ENCODE measurements at places on chromosomes 3 and 15. TPM values are rescaled to one million over a fixed set of nuclear protein-coding genes. Genes with fewer than 3 reads are reported as not detected.

The SLC12A1 gene
- 0.62 TPM for total RNA-seq

- H3K4me1 ChIP-seq = peaks cover 7% of the 10 kb centered on the region
- no peak within 1 kb of the TSS for H3K27ac ChIP-seq
- H3K4me3 ChIP-seq = peak within 1 kb of the TSS; percentile 51
- no peak for DNase-seq
Measured at GRCh38 chr3:47578691-47579632, at the start of gene CSPG5. Gene CSPG5 (minus strand): TSS chr3:47578865. CDS start chr3:47578693, 172 bp downstream.

- no peaks in the 10 kb centered on the region for H3K36me3 ChIP-seq
- H3K4me3 ChIP-seq = no peak overlapping the region
Measured at GRCh38 chr15:69980341-69981059, 117.2 kb downstream of the TLE3 start.

The P4HTM gene
- 107 TPM for total RNA-seq

DNA sequence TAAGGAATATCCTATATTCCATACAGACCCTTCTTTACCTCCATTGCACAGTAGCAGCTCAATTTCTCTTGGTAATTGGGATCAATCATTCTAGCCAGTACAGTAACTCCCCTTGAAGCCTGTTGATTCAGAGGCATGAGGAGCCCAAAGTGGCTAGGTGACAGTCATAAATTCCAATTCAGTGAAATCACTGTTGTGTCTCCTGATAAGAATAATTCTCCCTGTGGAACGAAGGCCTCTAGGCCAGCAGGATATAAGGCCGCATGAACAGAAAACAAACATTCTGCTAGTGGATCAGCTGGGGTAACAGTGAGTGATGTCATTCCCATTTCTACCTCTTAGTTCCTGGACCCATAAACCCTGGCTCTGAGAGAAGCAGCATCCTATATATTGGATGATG, 696.3 kb downstream of the NR2F2 start:
- H3K4me1 ChIP-seq = no peaks in the 10 kb centered on the region
- H3K27ac ChIP-seq = no peak overlapping the region
- DNase-seq = no peak
- no peaks in the 10 kb centered on the region for H3K36me3 ChIP-seq
- H3K27me3 ChIP-seq = no peaks in the 10 kb centered on the region
- no peak overlapping the region for H3K4me3 ChIP-seq

- H3K27me3 ChIP-seq = no peaks in the 10 kb centered on the region
- H3K27ac ChIP-seq = no peak overlapping the region
- no peak overlapping the region for H3K4me3 ChIP-seq
- H3K4me1 ChIP-seq = peaks cover 9% of the 10 kb centered on the region
- no peaks in the 10 kb centered on the region for H3K36me3 ChIP-seq
- no peak for DNase-seq
Measured at GRCh38 chr15:83057002-83057401, 10.1 kb downstream of the BTBD1 start.

DNA sequence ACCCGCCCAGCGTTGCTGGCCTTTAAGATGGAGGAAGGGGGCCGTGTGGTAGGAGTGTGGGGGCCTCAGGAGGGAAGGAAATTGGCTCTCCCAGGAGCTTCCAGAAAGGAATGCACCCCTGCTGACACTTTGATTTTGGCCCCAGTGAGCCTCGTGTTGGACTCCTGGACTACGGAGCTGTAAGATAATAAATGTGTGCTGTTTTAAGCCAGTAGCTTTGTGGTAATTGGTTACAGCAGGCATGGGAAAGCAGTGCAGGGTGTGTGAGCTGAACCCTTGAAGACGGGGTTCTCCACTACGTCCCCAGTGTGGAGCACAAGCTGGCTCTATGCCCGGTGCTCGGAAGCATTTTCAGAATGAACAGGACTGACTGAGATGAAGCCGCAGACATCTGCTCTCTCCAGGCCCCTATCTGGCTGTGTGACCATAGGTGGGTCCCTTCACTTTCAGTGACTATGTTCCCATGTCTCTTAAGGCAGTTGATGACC, 22.9 kb upstream of the CGNL1 start:
- no peak overlapping the region for H3K4me3 ChIP-seq
- no peak for DNase-seq
- H3K4me1 ChIP-seq = no peaks in the 10 kb centered on the region
- no peak overlapping the region for H3K27ac ChIP-seq

The TRIM59 gene
- 20.6 TPM for total RNA-seq

The LCTL gene
- 0.19 TPM for total RNA-seq

- no peaks in the 10 kb centered on the region for H3K27me3 ChIP-seq
- H3K4me1 ChIP-seq = no peaks in the 10 kb centered on the region
- H3K27ac ChIP-seq = no peak overlapping the region
- H3K4me3 ChIP-seq = no peak overlapping the region
- H3K36me3 ChIP-seq = no peaks in the 10 kb centered on the region
Measured at GRCh38 chr15:34799149-34800101, 4.1 kb upstream of the ACTC1 start.

The CCR1 gene
- total RNA-seq = 1.8 TPM

DNA sequence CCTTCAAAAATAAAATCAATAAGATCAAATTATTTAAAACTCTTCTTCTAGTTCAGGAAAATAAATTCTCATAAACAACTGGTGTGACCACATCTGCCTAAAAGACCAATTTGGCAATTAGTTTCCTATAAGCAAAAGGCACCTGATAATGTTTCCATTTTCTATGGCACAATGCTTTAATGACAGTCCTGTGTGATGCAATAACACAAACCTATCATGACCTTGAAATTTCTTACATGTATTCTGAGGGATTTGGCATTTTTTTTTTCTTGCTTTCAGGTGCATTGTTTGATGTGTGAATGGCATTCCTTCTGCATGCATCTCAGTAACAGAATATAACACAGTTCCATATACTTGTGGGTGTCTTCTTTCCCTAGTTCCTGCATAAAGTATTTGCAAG, 32.5 kb upstream of the FRMD5 start:
- H3K27ac ChIP-seq = no peak overlapping the region
- DNase-seq = no peak
- no peaks in the 10 kb centered on the region for H3K4me1 ChIP-seq
- no peaks in the 10 kb centered on the region for H3K36me3 ChIP-seq
- H3K27me3 ChIP-seq = no peaks in the 10 kb centered on the region
- H3K4me3 ChIP-seq = no peak overlapping the region

DNA sequence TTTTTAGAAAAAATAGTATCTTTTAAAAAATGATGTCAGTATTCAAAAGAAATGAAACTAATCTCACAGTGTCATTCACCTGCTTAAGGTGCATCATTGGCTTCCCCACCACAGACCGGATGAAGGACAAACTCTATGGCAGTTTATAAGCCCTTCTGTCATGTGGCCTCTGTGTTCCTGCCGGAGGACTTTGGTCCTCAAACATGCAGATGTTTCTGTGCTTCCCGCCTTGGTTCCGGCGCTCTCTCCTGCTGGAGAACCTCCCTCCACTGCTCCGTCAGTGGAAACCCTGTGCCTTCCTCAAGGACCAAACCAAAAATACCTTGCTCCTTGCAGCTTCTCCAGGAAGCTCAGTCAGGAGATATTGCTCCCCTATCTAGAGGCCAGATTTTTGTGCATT, 326.3 kb downstream of the UACA start:
- no peaks in the 10 kb centered on the region for H3K36me3 ChIP-seq
- no peak overlapping the region for H3K4me3 ChIP-seq
- H3K4me1 ChIP-seq = no peaks in the 10 kb centered on the region
- DNase-seq = no peak
- no peak overlapping the region for H3K27ac ChIP-seq

DNA sequence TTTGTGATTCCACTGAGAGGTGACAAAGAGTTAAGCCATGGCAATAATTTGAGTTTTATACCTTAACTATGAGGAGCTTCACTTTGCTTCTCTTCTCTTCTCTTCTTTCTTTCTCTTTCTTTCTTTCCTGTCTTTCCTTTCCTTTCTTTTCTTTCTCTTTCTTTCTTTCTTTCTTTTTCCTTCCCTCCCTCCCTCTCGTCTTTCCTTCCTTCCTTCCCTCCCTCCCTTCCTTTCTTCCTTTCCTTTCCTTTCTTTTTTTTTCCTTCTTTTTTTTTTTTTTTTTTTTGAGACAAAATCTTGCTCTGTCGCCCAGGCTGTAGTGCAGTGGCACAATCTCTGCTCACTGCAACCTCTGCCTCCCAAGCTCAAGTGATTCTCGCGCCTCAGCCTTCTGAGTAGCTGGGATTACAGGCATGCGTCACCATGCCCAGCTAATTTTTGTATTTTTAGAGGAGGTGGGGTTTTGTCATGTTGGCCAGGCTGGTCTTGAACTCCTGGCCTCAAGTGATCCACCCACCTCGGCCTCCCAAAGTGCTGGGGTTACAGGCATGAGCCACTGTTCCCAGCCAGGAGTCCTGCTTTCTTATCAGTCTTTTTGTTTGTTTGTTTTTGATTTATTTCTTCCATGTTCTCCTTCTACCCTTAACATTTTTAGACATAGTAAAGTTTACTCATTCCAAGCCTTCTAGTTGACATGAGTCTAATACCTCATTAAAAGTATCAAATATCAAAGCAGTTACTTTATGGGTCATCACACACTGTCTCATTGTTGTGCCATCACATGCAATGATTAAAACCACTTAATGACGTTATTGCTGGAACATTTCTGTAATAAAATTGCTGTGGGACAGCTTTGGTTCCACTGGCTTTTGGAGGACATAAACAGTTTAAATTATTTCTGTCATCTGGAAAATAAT, 29.9 kb downstream of the SLC49A4 start:
- H3K27ac ChIP-seq = no peak overlapping the region
- H3K27me3 ChIP-seq = no peaks in the 10 kb centered on the region
- no peak overlapping the region for H3K4me3 ChIP-seq
- no peaks in the 10 kb centered on the region for H3K36me3 ChIP-seq
- no peaks in the 10 kb centered on the region for H3K4me1 ChIP-seq
- no peak for DNase-seq

GRCh38 chr3:114427285-114428043, 133.6 kb downstream of the TIGIT start:
- no peaks in the 10 kb centered on the region for H3K36me3 ChIP-seq
- H3K4me1 ChIP-seq = no peaks in the 10 kb centered on the region
- no peaks in the 10 kb centered on the region for H3K27me3 ChIP-seq
- DNase-seq = no peak
- H3K27ac ChIP-seq = no peak overlapping the region
- H3K4me3 ChIP-seq = no peak overlapping the region

- H3K27ac ChIP-seq = no peak overlapping the region
- no peak overlapping the region for H3K4me3 ChIP-seq
- no peaks in the 10 kb centered on the region for H3K36me3 ChIP-seq
- no peaks in the 10 kb centered on the region for H3K4me1 ChIP-seq
- DNase-seq = no peak
Measured at GRCh38 chr3:95627697-95628096, 1186.7 kb upstream of the EPHA6 start.

The SLC24A5 gene
- total RNA-seq = 0.63 TPM

DNA sequence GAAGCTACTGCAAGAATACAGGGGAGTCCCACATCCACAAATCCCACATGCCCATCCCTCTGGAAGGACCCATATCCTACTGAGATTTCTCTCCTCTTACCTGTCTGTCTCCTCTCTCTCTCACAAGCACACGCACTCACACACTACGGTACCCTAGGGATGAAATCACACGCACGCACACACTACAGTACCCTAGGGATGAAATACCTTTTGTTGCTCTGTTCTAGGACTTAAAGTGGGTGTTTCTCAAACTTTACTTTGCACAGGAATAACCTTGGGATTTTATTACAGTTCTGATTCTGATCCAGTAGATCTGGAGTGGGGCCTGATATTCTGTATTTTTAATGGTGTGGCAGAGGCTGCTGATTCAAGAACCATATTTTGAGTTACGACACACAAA, 622.2 kb upstream of the ZNF385D start:
- H3K4me1 ChIP-seq = peaks cover 8% of the 10 kb centered on the region
- no peak overlapping the region for H3K4me3 ChIP-seq
- H3K27ac ChIP-seq = no peak overlapping the region
- no peaks in the 10 kb centered on the region for H3K27me3 ChIP-seq
- no peak for DNase-seq

GRCh38 chr15:92074646-92075045, 221.1 kb downstream of the SLCO3A1 start:
- H3K27me3 ChIP-seq = no peaks in the 10 kb centered on the region
- H3K36me3 ChIP-seq = no peaks in the 10 kb centered on the region
- DNase-seq = no peak

DNA sequence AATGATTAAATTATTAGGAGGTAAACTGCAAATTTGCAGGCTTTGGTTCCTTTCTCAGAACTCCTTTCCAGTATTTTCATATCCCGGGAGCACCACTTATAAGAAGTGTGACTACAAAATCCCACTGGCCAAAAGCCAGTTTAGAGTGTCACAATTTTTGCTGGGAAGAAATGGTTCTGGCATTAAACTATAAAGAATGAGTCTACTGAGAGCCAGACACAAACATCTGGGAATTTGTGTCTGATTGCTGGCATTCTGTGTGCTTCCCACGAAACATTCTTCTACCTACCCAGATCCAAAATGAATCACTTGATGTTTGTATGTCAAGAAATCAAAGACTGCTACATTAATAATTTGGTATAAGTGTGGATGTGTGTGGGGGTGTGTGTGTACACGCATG, 82.8 kb downstream of the DUT start:
- no peaks in the 10 kb centered on the region for H3K27me3 ChIP-seq
- DNase-seq = no peak
- H3K4me3 ChIP-seq = no peak overlapping the region
- H3K36me3 ChIP-seq = no peaks in the 10 kb centered on the region
- H3K4me1 ChIP-seq = peaks cover 15% of the 10 kb centered on the region
- H3K27ac ChIP-seq = peak overlapping the region; percentile 72

DNA sequence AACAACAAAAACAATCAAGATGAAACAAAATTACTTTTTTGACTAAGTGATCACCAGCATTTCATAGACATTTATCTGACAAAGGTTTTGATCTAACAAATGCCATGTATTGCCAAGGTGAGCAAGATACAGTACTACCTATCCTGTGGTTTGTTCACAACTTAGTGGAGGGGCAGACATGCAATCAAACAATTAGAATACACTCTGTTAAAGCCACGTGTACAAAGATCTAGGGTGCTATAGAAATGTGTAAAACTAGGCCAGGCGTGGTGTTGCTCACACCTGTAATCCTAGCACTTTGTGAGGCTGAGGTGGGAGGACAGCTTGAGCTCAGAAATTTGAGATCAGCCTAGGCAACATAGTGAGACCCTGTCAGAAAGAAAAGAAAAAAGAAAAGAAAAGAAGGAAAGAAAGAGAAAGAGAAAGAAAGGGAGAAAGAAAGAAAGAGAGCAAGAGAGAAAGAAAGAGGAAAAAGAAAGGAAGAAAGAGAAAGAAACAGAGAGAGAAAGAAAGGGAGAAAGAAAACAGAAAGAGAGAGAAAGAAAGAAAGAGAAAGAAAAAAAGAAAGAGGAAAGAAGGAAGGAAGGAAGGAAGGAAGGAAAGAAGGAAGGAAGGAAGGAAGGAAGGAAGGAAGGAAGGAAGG, 1.4 kb upstream of the TRIM69 start:
- no peaks in the 10 kb centered on the region for H3K36me3 ChIP-seq
- peaks cover 9% of the 10 kb centered on the region for H3K4me1 ChIP-seq
- H3K4me3 ChIP-seq = no peak overlapping the region
- no peak overlapping the region for H3K27ac ChIP-seq
- H3K27me3 ChIP-seq = no peaks in the 10 kb centered on the region

The AEN gene
- 31.0 TPM for total RNA-seq

DNA sequence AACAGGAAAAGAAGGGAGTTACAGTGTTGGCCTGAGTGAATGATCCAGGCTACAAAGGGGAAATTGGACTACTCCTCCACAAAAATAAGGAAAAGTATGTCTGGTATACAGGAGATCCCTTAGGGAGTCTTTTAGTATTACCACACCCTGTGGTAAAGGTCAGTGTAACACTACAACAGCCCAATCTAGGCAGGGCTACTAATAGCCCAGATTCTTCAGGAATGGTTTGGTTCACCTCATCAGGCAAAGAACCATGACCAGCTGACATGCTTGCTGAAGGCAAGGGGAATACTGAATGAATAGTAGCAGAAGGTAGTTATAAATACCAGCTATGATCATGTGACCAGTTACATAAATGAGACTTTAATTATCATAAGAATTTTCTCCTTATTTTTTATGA, 372.6 kb upstream of the ATP11B start:
- no peaks in the 10 kb centered on the region for H3K4me1 ChIP-seq
- DNase-seq = no peak
- H3K27me3 ChIP-seq = no peaks in the 10 kb centered on the region
- no peak overlapping the region for H3K4me3 ChIP-seq

All from testis (tissue), 5 donors.